ENCODE measurements at places on chromosomes 6 and 20.

DNA sequence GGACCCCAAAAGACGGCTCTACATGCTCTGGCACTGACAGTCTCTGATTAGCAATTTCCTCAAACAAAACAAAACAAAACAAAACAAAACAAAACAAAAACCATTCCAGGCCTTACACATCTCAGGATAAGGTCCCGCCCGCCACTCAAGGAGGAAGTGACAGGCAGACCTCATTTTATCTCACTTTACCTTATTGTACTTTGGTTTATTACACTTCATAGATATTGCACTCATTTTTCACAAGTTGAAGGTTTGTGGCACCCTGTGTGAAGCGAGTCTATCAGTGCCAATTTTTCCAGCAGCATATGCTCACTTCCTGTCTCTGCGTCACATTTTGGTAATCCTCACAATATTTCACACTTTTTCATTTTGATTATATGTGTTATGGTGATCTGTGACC, 15.2 kb downstream of the ZBP1 start:
- peak; percentile 61 for DNase-seq

GRCh38 chr20:44651434-44651683, 140 bp downstream of the ADA start:
- DNase-seq, result no peak

DNA sequence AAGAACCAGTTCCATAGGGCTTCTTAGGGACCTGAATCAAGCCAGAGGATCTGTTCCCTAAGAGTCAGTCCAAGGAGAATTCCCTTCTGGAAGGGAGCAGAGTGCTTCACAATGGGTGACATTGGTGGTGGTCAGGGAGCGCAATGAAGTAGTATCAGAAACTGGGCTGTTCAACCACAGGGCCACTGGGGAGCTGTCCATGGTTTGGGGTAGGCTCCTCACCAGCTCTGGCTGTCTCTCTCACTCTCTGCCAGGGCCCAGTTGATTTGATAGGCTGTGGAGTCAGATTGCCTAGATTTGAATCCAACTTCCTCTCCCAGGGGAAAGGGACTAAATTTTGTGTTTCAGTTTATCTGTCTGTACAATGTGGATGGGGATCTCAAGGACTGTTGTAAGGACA, 36.7 kb upstream of the CHD6 start:
- DNase-seq, result no peak

- DNase-seq, result no peak
These were observed 980 bp upstream of the SNX21 start for GRCh38 chr20:45832619-45833018.

GRCh38 chr20:4445331-4445730, 276.4 kb upstream of the PRND start:
- no peak for DNase-seq

DNA sequence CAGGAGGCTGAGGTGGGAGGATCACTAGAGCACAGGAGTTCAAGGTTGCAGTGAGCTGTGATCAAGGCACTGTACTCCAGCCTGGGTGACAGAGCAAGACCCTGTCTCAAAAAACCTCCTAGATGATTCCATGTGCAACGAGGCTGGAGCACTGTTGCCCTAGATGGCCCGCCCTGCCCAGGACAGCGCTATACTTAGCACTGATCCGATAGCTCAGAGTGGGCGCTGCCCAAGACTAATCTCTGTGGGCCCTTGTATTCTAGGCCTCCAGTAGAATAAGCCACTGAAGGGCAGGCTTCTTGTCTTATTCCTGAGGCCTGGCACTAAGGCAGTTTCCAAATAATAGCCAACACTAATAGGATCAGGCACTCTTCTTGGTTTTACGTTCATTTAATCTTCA, 41.0 kb downstream of the STK35 start:
- no peak for DNase-seq

- DNase-seq, result peak; percentile 54
These were observed 577 bp upstream of the SCAND1 start for GRCh38 chr20:35954907-35955251.

GRCh38 chr6:110661414-110661813, 153.9 kb downstream of the CDK19 start:
- no peak for DNase-seq

- DNase-seq, result no peak
These were observed 66.4 kb upstream of the ATXN1 start for GRCh38 chr6:16827627-16828026.

- no peak for DNase-seq
These were observed 16.7 kb downstream of the VAPB start for GRCh38 chr20:58405504-58406291.

- no peak for DNase-seq
These were observed 8.6 kb upstream of the LBP start for GRCh38 chr20:38337561-38338140.

DNA sequence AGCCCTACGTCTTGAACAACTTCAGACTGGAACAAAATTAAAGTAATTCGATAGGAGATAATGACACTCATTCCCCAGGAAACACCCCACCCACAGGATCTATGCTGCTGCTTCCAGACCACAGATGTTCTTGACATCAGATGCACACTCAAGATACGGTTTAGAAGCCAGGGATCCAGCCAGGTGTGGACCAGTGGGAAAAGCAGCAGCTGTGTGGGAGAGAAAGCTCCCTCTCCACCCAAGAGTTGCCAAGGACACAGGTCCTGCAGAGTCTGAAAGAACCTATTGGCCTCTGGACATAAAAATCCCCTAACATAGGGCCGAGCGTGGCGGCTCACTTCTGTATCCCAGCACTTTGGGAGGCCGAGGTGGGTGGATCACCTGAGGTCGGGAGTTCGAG, 91.7 kb upstream of the NFATC2 start:
- DNase-seq, result no peak

- DNase-seq, result no peak
These were observed 6.2 kb downstream of the ULBP2 start for GRCh38 chr6:149948011-149948410.

DNA sequence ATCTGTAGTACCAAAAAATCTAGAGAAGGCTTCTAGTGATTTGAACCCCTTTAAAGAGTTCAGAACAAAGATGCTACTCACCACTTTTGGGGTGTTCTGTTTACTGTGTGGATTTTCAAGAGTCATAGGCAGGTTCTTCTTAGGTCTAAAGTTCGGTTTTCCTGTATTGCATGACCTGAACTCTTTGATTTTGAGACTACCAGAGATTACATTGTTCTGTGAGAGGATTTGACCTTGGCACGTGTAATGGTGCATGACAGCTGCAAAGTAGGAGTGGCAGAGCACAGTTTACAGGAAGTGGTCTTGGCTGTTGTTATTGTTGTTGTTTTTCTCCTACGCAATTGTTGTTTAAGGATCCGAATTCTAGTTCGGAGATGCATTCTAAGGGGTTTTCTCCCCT, 592.7 kb downstream of the EPHA7 start:
- no peak for DNase-seq

- no peak for DNase-seq
These were observed 52.3 kb downstream of the MBOAT1 start for GRCh38 chr6:20159781-20160540.

DNA sequence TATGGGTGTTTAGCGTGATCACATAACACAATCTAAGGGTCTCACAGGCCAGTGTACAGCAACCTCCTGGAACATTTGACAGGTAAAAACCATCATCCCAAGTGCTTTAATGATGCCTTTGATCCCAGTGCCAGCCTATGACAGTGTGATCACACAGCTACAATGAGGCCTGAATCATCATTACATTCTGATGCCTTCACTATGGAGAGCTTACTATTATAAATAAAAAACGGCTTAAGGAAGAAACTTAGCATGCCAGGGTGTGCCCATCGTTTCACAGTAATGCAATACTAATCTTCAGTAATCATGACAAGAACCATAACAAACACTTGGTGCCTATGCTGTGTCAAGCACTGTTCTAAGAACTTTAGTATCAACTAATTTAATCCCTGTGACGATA, 11.4 kb downstream of the MAP7 start:
- no peak for DNase-seq

DNA sequence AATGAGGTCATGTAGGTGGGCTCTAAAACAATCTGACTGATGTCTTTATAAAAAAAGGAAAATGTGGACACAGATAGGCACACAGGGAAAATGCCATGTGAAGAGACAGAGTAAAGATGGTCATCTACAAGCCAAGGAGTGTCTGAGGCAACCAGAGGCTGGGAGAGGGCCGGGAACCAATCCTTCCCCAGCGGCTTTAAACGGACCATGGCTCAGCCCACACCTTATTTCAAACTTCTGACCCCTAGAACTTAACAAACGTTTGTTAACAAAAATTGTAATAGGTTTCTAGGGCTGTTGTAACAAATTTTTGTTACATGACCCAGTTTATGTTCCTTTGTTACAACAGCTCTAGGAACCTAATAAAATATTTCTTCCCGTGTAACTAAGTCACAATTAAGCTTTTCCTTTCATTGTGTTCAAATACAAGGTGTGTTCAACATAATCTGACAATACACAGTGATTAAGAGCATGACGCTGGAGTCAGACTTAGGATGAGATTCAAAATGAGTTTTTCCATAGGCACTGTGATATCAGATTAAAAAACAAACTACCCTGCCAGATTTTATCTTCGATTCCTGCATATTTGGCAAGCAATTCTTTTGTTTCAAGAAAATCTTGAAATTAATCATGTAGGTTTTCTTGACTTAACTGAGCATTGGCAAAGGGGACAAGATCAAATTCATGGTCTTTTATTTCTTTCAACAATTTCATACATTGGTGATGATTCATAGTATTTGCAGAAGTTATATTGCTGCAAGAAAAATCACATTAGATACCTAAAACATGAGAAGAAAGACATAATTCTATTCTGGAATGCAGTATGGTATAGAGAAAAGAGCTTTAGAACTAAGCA, 169.5 kb upstream of the RIPOR2 start:
- no peak for DNase-seq

- DNase-seq, result no peak
These were observed 1.3 kb upstream of the VNN1 start for GRCh38 chr6:132715204-132715603.

DNA sequence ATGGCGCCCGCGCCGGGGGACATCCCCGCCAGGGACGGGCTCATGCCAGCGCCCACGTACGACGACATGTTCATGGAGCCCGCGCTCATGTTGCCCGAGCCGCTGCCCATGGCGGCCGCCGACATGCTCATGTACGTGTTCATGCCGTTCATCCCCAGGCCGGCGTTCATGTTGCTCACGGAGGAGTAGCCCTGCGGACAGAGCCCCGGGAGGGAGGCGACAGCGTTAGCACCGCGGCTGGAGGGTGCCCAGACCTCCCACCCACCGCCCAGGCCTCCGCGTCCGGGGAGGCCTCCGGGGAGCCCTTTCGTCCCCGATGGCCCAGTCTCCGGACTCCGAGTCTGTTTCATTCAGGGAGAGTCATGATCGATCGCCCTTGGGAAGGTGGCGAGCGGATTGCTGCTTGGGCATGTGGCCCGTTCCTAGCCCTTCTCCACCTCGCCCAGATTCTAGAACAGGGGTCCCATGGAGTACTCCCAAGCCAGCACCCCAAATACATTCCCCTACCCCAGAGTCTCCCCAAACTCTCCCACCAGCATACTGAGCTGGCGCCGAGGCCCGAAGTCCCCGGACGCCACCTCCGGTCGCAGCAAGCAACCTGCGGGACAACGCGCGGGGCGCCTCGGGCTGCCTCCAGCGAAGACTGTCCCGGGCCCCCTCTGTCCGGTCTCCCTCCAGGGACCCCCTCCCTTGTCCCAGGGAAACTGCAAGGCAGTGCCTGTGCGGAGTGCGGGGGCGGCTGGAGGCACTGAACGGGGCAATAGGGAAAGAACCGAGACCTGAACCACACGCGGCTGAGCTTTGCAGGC, 1.2 kb downstream of the FOXA2 start:
- no peak for DNase-seq

- DNase-seq, result peak; percentile 61
These were observed 645 bp downstream of the REV3L start for GRCh38 chr6:111482188-111482958.

GRCh38 chr6:141103246-141103645, 1029.5 kb upstream of the GJE1 start:
- no peak for DNase-seq

GRCh38 chr6:14656078-14656521, 538.5 kb downstream of the CD83 start:
- DNase-seq, result no peak

- DNase-seq, result no peak
These were observed 119.8 kb upstream of the AKAP12 start for GRCh38 chr6:151119823-151120524.

DNA sequence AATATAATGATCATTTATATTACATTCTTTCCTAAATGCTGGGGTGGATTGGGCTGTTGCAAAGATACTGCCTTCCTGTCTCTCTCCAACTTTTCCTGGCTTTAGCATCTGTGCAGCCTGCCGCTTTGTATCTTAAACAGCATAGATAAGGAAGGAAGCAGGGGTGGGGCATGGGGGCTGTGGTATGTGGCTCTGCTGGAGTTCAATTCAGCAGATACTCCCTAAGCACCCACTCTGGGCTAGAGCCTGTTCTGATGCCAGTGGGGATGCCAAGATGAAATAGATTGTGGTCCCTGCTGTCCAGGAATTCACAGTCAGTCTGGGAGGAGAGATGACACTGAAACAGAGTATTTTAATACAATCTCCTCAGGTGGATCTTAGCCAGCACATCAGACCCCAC, 56.8 kb downstream of the EIF2S2 start:
- DNase-seq, result no peak

- no peak for DNase-seq
These were observed 229.8 kb downstream of the TMEM242 start for GRCh38 chr6:157093536-157093935.

DNA sequence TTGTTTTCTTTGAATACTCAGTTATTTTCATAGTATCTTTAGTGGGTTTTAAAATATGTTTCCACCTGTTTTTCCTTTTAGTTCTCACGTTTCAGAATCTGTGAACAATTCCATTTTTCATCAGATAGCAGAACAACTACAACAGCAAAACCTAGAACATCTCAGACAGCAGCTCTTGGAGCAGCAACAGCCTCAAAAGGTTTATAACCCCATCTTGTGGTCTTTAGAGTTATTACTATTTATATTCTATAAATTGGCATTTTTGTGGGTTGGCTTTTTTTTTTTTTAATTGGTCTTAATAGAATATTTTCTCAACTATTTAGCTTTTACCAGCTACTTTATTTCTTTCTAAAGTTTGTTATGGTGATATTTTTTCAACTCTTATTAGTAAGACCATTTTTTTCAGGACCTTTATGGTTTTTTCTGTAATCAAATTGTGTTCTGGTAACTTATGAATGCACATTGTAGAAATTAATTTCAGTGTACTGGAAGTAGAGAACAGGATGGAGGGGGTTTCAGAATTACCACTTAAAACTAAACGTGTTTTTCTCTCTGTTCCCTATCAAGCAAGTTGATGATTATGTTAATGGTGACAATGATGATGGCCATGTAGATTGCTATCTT, 72.2 kb downstream of the SCAF8 start:
- DNase-seq, result peak; percentile 50

DNA sequence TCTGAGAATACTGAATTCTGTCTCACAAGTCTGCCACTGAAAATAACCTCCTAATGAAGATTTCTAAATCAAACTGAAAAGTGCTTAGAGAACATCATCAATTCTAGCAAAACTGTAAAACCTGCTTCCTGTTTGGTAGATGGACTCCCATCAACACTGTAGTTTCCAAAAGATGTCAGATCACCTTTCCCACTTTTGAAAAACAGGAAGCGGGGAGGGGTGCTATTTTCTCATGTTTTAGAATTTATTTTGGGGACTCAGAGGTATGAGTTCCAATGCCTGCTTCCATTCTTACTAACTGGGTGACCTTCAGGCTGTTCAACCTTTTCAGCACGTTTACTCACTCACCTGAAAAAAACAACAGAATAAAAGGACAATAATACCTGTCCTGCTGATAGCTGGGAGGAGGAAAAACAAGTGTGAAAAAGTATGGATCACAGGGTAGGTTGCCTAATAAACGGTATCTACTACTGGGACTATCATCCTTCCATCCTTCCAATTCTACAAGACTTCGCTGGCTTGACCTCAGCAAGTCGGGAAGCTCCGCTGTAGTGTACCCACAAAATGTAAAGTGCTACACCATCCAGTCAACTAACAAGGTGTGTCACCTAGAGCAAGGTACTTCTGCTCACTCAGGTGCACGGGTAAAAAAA, 1.1 kb downstream of the ATP5F1E start:
- DNase-seq, result no peak
